ENCODE measurements at places on chromosomes 3 and 15.

- no peak for DNase-seq
These were observed 42.3 kb downstream of the PDHB start for GRCh38 chr3:58391156-58391865.

- DNase-seq: no peak
These were observed 43.8 kb upstream of the TLE3 start for GRCh38 chr15:70141376-70142071.

DNA sequence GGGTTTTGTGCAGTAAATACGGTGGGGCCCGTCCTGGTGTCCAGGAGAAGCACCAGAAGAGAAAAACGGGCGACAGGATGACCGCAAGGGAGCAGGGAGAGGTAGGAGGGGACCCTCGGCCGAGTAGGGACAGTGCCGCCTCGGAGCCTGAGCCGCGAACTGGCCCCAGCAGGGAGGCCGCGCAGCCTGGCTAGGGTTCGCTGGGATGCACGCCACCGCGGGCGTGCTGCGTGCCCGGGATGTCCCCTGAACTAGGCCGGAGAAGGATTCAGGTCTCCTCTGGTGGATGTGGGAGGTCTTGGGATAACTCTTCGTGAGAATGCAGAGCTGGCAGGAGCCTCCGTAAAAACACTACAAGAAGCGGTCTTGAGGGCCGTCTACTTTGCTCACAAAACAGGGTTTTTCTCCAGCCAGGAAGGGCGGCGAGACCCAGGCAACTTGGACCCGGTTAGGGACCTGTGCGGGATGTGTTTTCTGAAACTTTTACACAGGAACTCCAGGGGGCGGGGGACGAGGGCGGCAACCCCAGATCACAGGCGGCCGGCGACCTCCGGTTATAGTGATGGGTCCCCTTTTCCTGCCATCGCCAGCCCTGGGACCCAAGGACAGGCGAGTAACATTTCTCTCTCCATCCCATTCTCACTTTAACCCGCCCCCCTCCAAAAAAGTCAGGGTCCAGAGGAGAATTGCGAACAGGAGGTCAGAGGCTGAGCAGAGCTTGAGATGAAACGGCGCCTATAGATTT is 35.5 kb downstream of the NR2F2 start:
- DNase-seq: no peak

DNA sequence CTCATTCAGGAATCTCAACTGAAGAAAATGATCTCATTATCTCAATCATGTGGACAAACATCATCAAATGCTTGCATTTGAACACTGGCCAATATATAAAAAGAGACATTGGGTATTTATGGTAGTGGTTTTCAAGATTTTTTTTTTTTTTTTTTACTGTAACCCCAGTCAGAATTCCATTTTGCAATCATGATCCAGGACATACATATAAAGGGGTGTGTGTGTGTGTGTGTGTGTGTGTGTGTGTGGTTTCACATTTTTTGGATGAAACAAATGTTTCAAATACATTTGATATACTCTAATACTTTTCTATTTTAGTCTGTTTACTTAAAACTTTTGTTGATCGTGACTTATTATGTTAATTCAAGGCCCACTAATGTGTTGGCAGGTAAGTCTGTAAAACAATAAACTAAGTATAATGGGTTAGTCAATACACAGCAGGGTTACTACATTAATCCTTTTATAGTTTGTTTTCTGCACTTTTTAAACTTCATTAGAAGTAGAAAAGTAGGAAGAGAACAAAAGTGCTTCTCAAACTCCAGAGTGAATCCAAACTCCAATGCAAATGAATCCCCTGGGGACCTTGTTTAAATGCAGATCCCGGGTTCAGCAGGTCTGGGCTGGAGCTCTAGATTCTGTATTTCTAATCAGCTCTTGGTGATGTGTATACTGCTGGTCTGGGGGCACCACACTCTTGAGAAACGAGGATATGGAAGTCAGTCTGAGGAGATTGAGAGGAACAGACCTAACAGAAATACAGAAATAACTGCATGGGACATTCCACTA is 17.6 kb downstream of the THRB start:
- DNase-seq: no peak

DNA sequence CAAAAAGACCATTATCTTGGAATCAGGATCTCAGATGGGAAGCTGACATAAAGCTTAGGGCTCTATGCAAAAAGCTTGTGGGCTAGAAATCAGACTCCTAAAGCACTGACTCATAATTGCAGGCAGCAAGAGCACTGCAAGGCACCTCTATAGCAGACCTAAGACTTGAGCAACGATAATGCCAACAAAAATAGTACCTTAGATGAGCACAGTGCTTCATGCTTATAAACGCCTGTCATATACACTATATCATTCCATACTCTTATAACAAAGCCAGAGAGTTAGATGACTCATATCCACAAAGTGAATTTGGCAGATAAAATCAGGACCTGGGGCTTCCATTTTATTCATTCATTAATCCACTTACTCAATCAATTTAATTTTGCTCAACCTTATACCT is 560.8 kb downstream of the MCTP2 start:
- DNase-seq: no peak

GRCh38 chr3:52002748-52003147 is 7.1 kb upstream of the RPL29 start:
- no peak for DNase-seq

GRCh38 chr3:195203606-195204005 is 67.4 kb downstream of the XXYLT1 start:
- no peak for DNase-seq

- no peak for DNase-seq
These were observed 142.5 kb downstream of the HCN4 start for GRCh38 chr15:73226093-73226814.

DNA sequence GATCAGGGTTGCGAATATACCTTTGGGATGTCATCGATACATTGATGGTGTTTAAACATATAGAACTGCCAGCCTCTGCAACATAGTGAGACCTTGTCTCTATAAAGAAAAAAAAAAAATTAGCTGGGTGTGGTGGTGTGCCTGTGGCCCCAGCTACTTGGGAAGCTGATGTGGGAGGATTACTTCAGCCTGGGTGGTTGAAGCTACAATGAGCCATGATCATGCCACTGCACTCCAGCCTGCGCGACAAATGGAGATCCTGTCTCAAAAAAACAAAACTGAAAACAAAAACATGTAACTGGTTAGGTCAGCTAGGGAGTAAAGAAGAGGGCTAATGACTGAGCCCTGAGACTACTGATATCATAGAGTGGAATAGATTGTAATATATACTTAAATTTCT is 30.7 kb upstream of the MGA start:
- no peak for DNase-seq

DNA sequence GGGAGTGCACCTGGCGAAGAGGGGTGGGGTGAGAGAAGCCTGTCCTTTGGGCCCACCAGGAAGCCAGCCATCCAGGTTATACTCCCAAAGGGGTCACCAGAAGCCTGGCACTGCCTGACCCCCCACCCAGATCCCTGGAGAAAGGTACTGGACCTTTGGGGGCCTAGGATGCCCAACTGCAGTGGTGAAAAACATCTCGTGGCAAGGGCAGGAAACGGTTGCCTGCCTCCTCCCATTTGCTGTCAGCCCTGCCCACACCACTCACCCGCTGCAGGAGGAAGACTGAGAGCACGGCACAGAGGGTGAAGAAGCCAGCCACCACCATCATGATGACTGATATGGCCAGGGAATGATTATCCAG is 2.2 kb upstream of the ULK3 start:
- no peak for DNase-seq

- DNase-seq: no peak
These were observed 2.0 kb upstream of the GALK2 start for GRCh38 chr15:49168016-49168415.

- no peak for DNase-seq
These were observed 2.6 kb downstream of the ECT2 start for GRCh38 chr3:172753125-172753524.

DNA sequence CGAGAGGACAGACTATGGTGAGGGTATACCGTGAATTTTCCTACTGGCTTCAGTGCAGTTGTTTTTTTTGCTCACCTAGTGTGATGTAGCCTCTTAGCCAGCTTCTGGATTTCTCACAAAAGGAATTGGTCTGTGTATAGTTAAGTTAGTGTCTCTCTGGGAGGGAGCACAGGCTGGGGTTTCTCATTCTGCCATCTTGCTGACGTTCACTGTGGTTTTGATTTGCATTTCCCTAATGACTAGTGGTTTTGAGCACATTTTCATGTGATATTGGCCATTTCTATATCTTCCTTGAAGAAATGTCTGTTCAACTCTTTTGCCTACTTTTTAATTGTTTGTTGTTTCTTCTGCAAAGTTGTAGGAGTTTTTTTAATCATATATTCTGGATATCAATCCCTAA is 2.2 kb upstream of the CD86 start:
- DNase-seq: no peak

GRCh38 chr3:7333125-7333524 is 472.2 kb downstream of the GRM7 start:
- DNase-seq: no peak

DNA sequence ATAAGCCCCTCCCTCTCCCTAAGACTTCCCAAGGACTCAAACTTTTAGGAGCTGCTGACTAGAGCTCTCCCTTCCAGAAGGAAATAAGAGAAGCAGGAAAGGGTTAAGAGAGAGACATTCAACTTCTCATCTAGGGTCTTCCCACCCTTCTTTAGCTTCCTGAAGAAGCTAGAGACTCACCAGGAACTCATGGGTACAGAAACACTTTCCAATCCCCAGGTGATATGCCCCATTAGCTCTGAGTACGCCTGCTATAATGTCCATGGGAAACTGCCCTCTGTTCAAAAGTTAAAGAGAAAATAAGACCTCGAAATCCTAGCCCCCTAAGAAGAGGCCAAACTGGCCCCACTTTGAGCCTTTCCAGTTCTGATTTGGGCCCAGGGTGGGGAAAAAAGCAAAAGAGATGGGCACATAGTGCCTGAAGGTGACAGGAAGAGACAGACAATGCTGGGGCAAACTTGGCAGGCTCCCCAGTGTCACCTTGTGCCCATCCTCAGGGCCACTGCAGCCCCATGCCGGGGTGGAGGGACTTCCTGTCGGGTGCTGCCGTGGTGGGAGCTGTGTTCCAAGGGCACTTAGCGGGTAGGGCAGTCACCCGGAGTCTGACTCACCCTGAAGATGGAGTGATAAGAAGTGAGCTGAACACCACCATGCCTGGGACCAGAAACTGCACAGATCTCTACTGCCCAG is 29.5 kb downstream of the CCDC12 start:
- no peak for DNase-seq

DNA sequence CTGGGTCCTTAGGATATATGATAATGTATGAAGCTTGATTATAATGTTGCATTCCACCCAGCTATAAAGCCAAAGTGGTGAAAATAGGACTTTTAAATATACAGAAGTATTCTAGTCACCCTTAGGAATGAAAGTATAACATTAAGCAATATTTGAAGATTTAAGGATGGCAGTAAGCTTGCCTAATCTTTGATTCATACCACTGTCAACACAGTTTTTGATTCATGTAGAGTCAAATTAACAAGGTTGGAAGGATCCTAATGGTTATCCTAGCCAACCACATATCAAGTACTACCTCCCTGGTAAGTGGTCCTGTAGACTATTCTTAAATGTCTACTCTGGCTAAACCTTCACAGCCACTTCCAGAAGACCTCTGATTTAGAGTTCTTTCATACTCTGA is 18.6 kb downstream of the ARIH1 start:
- no peak for DNase-seq

- no peak for DNase-seq
These were observed 16.3 kb upstream of the MYZAP start for GRCh38 chr15:57575363-57575762.

- no peak for DNase-seq
These were observed 53.4 kb downstream of the CMC1 start for GRCh38 chr3:28294667-28295413.

Data from WERI-Rb-1 (cell line).